ENCODE measurements at places on chromosomes 3 and 15.

DNA sequence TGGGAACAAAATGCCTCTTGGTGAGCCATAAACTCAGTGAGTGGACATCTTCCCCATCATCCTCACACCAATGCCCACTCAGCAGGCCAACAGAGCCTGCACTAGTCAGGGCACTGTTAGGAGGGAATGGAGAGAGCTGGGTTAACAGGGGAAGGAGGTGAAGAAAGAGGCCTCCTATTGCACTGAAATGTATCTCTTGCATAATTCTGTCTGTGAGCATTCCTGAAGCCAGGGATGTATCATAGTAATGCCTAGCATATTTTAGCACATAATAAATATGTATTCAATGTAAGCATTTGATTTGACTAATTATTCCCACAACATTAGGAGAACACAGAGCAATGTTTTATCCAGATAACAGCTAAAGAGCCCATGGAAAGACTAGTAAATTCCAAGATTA lies 81.2 kb downstream of the ANO10 start:
- DNase-seq = no peak

DNA sequence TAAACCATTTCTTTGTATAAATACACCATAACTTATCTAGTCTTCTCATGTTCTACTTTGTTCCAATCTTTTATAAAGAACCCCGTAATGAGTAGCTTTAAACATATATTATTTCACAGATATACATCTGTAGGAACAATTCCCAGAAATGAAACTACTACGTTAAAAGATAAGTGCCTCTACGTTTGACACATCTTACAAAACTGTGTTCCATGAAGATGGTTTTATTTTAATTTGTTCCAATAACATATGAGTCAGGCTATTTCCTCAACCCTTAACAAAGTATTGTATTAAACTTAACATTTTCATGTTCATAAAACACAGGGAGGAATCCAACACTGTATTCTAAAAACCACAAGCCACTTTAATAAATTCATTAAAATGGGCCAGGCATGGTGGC lies 52.9 kb downstream of the TRPM7 start:
- DNase-seq = no peak

GRCh38 chr15:74428970-74429780 lies 4.6 kb downstream of the SEMA7A start:
- DNase-seq = no peak

GRCh38 chr3:36678216-36679013 lies 85.9 kb downstream of the DCLK3 start:
- peak; percentile 42 for DNase-seq

GRCh38 chr3:57953576-57953975 lies 54.6 kb upstream of the FLNB start:
- no peak for DNase-seq

GRCh38 chr15:41695750-41696436 lies 35.7 kb downstream of the MGA start:
- DNase-seq = peak; percentile 92

GRCh38 chr3:36813305-36813704 lies 49.0 kb upstream of the DCLK3 start:
- no peak for DNase-seq

DNA sequence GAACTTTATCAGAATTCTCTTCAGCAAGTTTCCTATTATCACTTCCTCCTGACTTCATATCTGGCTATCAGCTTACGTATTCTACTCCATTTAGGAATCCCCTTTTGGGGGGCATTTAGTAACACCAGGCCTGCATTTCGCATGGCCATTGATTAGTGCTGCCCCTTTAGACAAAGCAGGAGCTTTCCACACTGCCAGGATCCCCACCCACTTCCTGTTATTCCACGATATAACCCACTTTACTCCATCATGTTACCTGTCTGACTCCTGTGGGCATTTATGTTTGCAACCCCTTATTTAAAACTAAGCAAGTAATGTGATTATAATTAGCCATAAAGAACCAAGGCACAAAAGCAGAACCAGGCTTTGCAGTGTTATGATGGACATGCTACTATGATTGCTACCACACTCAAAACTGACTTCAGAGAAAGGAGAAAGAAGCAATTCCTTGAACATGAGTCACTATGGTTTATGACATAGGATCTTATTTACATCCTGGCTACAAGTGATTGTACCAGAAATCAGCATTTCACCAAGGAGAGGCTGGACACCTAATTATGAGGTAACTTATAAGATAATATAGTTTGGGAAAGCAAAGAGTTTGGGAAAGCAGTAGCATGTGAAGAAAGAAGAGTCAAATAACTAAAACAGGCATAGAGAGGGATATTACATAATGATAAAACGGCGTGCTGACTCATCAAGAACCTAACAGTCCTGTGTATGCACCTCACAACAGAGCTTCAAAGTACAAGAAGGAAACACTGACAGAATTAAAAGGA lies 96.3 kb downstream of the IGSF11 start:
- no peak for DNase-seq

- peak; percentile 87 for DNase-seq
Measured at GRCh38 chr3:151426341-151426657, 34.6 kb downstream of the IGSF10 start.

GRCh38 chr15:25184356-25185155 lies 229.8 kb downstream of the SNRPN start:
- DNase-seq = no peak

DNA sequence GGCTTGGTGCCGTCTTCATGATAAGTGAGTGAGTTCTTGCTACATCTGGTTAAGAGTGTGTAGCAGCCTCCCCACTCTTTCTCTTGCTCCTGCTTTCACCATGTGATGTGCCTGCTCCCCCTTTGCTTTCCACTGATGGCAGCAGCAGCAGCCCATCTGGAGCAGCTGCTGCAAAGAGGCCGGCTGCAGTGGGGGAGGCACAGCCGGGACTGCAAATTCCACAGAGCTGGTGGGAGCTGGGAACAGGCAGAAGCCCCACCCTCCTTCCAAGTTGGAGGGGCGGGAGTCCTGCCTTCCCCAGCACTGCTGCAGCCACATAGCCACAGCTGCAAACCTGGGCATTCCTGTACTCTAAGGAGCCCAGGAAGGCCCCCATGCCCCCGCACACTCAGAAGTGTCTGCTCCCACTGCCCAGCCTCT lies 62.8 kb upstream of the IMPG2 start:
- DNase-seq = no peak

GRCh38 chr15:55993804-55994560 lies 570 bp upstream of the NEDD4 start:
- DNase-seq = no peak

DNA sequence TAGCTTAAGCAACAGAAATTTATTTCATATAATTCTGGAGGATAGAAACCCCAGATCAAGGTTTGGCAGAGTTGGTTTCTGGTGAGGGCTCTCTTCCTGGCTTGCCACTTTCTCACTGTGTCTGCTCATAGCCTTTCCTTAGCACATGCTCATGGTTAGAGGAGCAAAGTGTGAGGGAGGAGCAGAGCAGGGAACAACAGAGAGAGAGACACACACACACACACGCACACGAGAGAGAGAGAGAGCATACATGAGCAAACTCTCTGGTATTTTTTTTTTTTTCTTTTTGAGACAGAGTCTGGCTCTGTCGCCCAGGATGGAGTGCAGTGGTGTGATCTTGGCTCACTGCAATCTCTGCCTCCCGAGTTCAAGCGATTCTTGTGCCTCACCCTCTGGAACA lies 36.8 kb upstream of the ZDHHC23 start:
- no peak for DNase-seq

- DNase-seq = no peak
Measured at GRCh38 chr3:73572368-73572767, 52.4 kb downstream of the PDZRN3 start.

DNA sequence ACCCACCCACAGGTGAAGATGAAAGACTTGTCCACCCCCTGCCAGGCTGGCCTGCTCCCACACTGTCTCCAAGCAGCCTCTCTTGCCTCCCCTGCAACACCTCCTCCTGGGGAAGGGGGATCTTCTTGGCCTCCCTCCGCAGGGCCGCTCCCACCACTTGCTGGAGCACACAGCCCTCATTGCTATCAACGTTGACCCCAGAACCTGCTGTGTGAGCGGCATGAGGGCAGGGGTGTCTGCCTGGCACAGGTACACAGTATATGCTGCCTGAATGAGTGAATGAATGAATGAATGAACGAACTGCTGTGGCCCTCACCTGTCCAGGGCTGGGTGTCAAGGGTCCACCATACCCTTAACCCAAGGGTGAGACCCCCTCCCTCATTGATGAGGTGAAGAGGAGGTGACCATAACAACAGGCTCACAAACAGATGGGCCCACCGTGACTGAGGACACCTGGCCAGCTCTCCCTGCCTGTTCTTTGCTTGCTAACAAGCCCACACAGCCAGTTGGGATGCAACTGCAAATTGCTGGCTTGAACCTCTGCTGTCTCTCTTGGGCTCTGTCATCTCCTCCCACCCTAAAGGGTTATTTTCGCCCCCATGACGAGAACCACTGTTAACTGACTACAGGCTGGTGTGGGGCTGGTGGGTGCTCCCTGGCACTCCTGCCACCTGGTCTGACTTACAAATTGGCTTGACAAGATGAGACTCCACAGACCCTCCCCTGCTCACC lies 22.5 kb downstream of the SLC41A3 start:
- no peak for DNase-seq

GRCh38 chr3:149393345-149394160 lies 16.1 kb upstream of the TM4SF1 start:
- peak; percentile 82 for DNase-seq

DNA sequence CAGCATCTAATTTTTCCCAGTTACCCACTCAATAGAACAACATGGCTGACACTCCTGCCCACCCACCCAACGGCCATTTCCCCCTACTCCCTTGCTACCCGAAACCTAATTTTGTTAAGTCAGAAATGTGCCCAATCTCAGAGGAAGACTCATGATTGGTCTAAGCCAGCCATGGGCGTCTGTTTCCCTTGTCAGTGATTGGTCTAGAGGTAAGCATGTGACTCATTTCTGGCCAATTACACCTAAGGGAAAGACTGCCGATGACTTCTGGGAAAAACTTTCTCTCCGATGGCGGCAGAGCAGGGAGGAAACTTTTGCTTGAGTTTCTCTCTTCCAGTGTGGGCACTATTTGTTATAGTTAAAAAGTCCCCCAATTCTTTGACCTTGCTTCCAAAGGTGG lies 72.9 kb downstream of the RPLP1 start:
- DNase-seq = peak; percentile 58

DNA sequence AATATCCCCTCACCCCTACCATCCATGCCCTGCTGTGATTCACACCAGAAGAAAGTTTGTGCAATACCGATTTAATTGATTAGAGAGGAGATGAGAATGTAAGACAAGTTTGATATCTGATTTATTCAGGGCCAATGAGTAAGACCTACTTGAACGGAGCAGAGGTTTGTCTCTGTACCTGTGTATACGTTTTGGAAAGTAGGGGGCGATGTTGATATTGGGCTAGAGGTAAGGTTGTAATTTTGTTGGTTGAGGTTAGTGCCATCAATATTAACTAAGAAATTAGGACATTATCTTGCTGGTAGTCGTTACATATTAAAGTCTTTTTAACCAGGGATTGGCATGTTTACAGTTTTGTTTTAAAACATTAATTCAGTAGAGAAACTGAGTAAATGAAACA lies 20.5 kb downstream of the EAF2 start:
- peak; percentile 78 for DNase-seq

DNA sequence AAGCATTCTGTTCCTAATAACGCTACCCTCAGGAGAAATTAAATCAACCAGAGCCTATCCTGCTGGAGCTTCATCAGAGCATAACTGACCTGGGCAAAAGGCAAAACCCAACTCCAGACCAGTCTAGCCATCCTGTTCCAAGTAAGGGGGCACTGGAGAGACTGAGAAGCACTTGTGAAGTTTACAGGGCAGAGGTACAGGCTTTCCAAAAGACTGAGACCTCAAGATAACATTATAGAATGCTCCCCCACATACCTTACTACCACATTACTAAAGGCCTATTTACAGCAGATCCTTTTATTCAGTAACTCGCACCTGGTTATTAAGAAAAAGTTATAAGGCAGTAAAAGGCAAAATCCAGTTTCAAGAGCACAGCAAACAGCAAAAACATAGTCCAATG lies 35.5 kb downstream of the RFX7 start:
- no peak for DNase-seq

GRCh38 chr15:50107591-50108408 lies 11.2 kb downstream of the ATP8B4 start:
- DNase-seq = no peak

- DNase-seq = peak; percentile 36
Measured at GRCh38 chr3:106820726-106821362, 556.4 kb upstream of the CCDC54 start.

DNA sequence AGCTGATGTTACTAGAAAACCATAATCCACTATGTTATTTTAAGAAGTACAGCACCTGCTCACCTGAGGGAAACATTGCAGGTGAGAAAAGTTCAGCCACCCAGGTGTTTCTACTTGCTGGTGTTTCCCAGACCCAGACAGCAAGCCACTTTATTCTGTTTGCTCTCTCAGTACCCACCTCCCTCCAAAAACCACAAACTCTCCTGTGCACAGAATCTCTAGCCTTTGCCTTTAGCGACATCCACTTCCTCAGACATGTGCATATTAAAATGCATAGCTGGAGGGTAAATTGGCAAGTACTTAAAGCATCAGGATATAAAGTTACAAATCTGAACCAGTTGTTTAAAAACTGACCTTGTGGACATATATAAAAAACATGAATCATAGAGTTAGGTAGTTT lies 36.7 kb downstream of the VGLL3 start:
- DNase-seq = no peak

DNA sequence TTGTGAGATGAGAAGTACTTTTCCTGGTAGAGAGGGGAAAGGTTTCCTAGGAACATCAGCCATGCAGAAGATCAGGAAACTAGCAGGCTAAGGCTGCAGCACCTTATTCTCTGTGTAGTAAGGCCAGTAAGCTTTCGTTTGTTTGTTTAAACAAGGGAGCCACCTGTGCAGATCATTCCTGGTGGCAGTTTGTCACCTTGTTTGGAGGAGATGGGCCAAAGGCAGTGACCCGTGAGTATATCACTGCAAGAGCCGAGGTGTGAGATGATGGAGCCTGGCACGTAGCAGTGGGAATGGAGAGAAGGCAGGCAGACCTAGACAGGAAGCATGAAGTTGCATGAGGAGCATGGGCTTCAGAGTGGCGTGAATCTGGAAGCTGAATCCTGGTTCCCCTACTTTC lies 19.6 kb downstream of the ATG7 start:
- no peak for DNase-seq

DNA sequence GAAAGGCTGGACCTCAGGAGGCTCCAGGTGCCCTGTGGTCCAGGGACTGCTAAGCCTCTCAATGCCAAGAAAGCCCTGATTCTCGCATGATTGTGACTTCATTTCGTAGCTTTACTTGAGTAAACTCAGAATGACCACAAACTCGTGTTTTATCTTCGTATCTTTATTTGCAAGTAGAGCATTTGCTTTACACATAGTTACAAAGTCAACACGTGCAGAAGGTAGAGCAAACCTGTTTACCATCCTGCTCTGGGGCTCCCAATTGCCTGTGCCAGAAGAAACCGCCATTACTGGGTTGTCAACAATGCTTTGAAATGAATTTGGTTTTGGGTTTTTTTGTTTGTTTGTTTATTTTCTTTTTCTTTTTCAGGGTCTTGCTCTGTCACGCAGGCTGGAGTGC lies 5.8 kb upstream of the MESP1 start:
- no peak for DNase-seq

- no peak for DNase-seq
Measured at GRCh38 chr3:114741066-114741465, 406.0 kb downstream of the ZBTB20 start.
